ENCODE measurements at places on chromosomes 7 and 10.

- DNase-seq = no peak
Measured at GRCh38 chr7:149494738-149495368, 2.8 kb downstream of the ZNF746 start.

- DNase-seq = no peak
Measured at GRCh38 chr7:90931986-90932916, 332.0 kb upstream of the FZD1 start.

DNA sequence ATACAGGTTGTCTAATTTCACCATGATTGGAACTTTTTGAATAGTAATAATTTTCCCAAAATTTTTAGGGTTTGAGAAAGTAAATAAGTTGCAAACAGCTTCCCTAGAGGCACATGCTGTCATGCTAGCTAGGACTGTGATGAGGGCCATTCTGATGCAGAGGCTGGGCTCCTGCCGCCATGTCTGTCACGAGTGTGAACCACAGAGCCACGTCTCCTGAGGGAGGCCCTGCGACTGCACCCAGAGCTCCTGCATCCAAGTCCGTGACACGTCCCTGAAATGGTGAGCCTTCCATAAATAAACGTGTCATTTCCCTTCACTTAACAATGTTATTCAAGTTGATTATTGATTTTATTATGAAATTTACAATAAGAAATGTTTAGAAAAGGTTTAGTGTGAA lies 40.0 kb downstream of the C10orf120 start:
- no peak for DNase-seq

DNA sequence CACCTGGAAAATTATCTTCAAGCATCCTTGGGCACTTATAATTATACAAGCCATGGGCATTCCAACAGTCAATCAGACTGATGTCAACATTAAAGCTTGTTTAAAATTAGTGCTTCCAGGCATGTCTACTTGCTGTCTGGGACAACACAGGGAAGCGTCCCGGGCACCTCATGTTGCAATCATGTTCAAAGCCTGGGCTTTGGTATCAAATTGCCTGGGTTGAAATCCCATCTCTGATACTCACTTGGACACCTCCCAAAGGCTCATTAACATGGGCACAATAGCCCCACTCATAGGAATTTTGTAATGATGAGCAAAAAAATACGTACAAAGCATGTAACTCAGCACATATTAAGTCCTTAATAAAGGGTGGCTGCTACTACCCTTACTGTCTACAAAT lies 14.4 kb downstream of the AIFM2 start:
- DNase-seq = no peak

DNA sequence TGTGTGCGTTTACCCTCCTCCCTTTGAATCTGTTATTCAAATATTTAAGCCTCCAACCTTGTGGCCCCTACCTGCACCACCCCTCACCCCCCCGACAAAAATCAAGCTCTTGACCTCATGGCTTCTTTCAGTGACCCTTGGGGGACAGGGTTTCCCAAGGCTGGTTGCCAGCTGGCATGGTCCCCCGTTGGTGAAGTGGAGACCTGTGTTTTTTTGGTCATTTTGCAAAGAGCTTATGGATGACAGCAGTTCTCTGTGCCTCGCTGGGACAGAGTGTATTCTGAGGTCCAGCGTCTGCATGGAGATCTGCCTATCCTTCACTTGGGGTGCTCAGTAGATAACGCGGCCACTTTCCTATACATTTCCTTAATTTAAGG lies 111.0 kb downstream of the TCF7L2 start:
- no peak for DNase-seq

GRCh38 chr7:120856198-120856597 lies 1.7 kb downstream of the TSPAN12 start:
- DNase-seq = no peak
